ENCODE measurements at places on chromosomes 4 and X.

GRCh38 chr4:83617371-83618035 lies 81.6 kb downstream of the GPAT3 start:
- DNase-seq = no peak

- DNase-seq = peak; percentile 70
These were observed 243.9 kb upstream of the VCX3A start for GRCh38 chrX:6778544-6779503.

DNA sequence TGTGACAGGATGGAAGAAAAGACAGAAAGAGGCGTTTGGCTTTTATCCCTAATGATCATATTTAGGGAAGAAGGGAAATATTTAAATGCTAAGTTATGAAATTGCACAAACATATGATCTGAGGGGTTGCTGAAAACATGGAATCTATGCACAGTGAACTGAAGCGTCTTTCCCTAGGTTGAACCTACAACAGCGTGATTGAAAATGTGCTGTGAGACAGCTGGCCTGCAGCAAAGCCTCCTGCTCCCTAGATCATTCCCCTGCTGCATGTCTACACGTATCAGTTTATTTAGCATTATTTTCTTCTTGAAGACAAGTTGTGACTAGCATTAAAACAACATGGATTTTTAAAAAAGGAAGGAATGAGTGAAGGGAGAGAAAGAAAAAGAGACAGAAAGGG lies 272.5 kb upstream of the TRAM1L1 start:
- peak; percentile 8 for DNase-seq

DNA sequence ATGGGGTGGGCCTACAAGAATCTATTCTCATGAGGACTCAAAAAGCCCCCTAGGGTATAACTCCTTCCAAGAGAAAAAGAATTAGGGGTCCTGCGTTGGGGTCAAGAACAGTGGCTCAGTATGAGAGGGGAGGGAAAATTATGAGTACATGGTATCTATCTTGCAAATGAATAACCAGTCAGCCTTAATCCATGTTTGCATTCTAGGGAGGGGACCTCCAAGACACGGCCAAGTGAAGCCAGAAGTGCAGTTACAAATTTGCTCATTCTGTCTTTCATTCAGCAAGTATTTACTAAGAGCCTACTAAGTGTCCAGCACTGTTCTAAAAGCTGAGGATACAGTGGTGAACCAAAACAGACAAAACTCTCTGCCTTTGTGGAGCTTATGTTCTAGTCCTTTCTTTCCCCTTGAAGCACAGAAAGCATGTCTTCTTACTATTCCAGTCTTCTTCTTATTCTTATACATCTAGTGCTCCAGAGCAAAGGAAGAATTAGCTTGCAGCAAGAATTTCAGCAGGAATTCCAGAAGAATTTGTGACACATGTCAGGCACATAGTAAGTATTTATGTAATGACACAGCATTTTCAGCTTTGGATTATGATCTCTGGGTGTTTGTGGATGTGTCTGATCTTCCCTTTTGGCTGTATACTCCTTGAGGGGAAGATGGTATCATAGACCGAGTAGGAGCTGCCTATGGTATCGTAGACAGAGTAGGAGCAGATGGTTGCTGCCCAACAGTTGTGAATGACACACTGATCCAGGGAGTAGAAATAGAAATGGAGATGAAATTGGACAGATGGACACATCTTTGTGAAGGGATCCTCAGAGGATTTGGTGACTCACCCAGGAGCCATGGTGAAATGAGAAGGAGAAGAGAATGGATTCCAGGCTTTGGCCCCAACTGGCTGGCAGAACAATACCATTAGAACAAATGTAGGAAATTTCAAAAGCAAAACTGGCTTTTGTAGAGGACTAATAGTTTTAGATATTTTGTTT lies 75.9 kb downstream of the COQ2 start:
- DNase-seq = no peak

DNA sequence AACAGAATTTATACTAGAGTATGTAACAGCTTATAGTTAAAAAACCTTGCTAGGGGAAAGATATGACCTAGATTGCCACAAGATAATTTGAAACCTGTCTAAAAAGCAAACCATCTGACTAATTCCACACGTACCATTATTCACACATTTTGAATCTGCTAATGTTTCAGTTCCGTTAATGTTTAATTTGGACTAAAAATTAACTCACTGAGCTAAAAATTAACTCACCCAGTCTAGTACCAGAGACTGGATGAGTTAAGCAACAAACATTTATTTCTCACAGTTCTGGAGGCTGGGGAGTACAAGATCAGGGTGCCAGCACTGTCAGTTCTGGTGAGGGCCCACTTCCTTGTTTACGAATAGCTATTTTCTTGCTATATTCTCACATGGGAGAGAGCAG lies 231.5 kb upstream of the DIAPH2 start:
- peak; percentile 1 for DNase-seq

- DNase-seq = no peak
These were observed 8.1 kb downstream of the CRMP1 start for GRCh38 chr4:5884796-5885195.

- DNase-seq = no peak
These were observed 13.0 kb downstream of the EXOC1 start for GRCh38 chr4:55866290-55866907.

Data from Ammon's horn (tissue), 1 donor.